NCI-H774 (cell line): ENCODE measurements at places on chromosomes 2 and 18.
A peak's percentile ranks its signal among the peaks of the same experiment; 100 is the strongest.

DNA sequence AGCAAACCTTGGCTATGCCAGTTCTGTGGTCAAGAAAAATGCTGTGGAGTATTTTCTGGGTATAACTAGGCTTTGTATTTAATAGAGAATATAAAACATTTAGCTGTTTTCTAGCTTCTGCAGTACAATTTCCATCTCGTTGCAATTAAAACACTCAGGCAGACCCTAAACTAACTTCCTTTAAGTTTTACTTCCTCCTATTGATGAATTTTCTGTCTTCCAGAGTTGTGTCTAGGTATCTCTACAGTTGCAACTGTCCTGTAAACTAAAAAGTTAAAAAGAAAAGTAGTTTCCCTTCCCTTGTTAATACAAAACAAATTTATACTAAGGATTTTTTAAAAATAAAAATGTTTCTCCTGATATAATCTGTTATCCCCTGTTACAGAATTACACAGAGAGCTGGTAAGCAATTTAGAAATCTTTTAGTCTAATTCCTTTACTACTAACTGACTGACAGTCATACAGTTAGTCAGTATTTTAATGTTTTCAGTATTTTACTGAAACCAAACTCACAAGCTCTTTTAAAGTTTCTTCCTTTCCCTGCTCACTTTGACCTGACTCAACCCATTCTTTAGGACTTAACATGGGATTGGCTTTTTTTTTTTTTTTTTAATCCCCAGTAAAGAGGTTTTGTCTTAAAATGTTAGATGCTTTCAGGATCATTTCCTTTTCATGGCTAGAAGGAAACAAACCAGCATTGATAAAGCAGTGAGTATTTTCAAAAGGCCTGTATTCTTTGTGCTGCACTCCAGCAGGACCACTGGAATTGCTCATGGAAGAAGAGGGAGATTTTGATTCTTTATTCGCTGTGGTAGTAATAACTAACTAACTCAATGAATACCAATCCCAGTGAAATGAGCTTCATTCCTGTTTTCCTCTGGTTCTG lies 22.9 kb downstream of the ITGAV start:
- DNase-seq, result no peak

- DNase-seq, result no peak
These were observed 249.9 kb downstream of the PIEZO2 start for GRCh38 chr18:10899481-10899880.

- DNase-seq, result no peak
These were observed 3.0 kb downstream of the EXOC6B start for GRCh38 chr2:72822794-72823193.

DNA sequence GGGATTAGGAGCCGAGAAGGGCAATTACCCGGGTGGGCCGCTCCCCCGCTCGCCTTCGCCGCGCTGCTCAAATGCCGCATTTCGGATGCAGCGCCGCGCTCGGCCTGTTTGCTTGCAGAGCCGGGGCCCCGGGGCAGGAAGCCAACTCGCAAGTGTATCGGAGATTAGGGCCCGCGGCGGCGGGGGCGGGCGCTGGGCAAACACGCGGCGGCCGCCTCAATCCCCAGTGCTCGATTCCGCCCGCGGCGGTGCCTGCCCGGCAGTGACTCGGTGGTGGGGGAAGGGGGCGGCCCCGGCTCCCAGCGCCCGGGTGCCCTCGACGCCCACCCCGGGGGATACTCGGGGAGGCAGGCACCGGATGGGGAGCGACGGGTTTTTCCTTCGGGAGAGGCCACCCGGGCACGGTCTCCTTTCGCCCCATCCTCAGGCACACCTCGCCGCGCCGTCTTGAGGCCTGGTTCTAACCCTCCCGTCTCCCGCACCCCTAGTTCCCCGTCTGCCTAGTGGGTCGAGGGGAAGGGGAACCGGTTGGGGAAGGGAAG lies 26.6 kb upstream of the NOTO start:
- DNase-seq, result peak; percentile 19

- DNase-seq, result no peak
These were observed 45.8 kb downstream of the LAMA3 start for GRCh38 chr18:23735021-23735464.

- DNase-seq, result no peak
These were observed 63.9 kb downstream of the ICOS start for GRCh38 chr2:204000446-204000845.

DNA sequence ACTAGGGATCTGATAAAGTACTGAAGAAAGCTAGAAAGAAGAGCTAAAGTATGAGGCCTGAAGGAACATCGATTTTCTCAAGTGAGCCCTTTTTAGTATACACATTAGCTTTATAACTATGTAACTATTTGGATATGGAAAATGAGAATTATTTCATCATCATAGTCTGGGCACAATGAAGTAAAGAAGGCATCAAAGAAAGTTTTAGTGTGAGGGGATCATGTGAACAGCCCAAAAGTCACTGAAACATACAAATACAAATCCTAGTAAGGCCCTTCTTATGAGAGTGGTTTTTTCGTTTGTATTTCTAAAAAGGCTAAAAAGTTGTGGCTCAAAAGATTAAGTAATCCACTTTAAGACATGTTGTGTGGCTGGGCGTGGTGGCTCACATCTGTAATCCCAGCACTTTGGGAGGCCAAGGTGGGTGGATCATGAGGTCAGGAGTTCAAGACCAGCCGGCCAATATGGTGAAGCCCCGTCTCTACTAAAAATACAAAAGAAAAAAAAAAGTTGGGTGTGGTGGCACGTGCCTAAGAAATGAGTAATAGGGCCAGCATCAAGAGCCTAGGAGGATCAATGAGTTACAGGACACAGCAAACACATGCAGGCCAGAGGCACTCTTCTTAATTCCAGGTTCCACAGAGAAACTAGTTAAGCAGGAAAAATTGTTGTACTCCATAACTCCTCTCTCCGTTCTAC lies 61.9 kb downstream of the PUM2 start:
- no peak for DNase-seq

DNA sequence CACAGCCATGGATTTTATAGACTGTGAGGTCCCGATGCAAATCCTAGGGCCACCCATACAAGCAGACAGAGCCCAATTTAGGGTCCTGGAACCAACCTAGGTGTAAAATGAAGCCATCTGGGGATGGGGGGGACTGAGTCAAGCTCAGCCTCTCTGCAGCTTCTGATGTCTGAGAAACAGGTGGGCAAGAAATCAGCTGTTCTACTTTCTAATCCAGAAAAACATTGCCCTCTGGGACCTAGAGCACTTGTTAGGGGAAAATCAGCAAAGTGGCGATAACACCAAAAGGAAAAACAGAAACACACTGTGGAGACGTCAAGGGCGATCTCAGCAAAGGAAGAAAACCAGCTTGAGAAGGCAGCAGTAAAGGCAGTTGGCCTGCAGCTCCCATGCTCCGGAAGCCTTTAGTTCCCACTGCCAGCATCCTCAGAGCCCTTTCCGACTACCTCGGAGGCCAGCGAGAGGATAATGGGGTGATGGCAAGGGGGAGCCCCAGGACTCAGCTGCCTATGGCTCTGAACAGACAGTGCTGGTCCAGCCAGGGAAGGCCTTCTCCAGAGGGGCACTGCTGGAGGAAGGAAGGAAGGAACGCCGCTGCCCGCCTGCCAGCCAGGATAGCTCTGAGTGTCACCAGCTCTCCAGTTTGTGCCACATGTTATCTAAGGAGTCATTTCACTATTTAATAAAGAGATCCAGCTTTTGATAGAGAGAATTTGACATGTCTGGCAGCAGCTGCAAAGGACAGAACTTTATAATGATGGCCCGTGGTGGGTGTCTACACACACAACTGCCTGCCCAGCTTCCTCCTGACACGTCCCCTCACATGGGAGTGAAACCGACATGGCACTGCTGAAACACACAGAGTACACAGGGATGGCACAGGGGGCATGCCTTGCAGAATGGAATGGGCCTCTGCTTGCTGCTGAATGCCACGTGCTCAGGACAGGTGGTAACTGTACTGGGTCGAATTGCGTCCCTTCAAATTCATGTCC lies 37.7 kb downstream of the HS1BP3 start:
- no peak for DNase-seq

- DNase-seq, result no peak
These were observed 8.3 kb downstream of the EHBP1 start for GRCh38 chr2:62713837-62714236.

- no peak for DNase-seq
These were observed 75.0 kb downstream of the CTIF start for GRCh38 chr18:48613589-48614404.

GRCh38 chr2:151972241-151973012 lies 126.4 kb downstream of the CACNB4 start:
- DNase-seq, result no peak

DNA sequence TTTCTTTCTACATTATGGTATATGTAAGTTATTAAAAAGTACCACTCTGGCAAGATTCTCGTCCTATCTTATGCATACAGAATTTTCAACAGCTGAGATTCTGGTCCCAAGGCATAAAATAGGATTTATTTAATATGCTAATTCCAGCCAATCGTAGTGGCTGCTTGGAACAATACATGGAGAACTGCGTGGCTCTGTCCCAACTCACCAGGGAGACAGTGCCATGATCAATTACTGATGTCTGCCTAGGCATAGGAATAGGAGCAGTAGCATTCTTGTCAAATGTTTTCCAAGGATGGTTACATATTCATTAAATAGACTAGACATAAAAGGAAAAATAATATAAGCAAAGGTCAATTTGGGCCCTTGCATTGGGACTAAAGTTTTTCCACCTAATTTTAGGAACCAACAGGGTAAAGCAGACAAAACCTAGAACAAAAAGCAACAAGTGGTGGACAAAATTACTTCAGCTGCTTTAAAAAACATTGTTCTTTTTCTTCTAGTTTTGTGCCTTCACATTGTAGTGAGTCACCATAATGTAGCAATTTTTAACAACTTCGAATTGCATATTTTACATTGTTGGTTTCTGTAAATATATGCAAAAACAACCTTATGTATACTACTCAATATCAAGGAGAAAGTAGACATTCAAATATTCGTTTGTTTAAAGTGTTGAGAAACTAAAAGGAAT lies 232.8 kb upstream of the ATP5MC3 start:
- no peak for DNase-seq

- DNase-seq, result no peak
These were observed 94.2 kb upstream of the STPG4 start for GRCh38 chr2:47249157-47249900.

- no peak for DNase-seq
These were observed 71.3 kb downstream of the FMNL2 start for GRCh38 chr2:152406119-152406835.

DNA sequence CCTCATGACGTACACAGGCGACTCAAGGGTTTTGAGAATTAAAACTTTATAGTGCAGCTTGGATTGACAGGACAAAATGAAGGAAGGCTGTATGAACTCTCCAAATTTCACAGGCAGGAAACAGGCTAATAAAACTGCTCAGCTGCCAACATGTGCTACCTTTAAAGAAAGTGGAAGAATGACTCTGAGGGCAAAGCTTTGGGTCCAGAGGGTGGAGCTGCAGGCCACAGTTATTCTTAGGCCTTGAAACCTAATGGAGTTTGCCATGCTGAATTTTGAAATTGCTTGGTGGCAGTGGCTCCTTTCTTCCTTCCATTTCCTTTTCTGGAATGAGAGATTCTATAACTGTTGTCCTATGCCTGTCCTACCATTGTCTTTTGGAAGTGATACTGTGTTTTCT lies 34.8 kb downstream of the HAT1 start:
- no peak for DNase-seq

DNA sequence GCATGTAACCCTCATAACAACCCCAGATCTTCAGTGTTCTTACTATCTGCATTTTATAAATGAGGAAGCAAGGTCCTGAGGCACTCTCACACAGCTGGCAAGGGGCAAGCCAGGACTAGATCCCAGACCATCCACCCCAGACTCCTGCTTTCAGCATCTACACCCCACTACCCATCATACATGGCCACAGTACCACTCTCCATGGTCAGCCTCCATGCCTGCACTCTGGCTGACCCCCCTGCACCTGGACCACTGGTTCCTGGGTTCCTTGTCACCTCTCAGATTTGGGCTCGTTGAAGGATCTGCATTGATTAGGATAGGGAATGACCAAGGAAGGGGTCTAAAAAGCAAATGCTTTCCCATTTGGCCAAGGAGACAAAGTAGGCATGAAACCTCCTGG lies 36.0 kb upstream of the TEX51 start:
- DNase-seq, result no peak

GRCh38 chr18:3081584-3081991 lies 68.6 kb upstream of the LPIN2 start:
- DNase-seq, result no peak

DNA sequence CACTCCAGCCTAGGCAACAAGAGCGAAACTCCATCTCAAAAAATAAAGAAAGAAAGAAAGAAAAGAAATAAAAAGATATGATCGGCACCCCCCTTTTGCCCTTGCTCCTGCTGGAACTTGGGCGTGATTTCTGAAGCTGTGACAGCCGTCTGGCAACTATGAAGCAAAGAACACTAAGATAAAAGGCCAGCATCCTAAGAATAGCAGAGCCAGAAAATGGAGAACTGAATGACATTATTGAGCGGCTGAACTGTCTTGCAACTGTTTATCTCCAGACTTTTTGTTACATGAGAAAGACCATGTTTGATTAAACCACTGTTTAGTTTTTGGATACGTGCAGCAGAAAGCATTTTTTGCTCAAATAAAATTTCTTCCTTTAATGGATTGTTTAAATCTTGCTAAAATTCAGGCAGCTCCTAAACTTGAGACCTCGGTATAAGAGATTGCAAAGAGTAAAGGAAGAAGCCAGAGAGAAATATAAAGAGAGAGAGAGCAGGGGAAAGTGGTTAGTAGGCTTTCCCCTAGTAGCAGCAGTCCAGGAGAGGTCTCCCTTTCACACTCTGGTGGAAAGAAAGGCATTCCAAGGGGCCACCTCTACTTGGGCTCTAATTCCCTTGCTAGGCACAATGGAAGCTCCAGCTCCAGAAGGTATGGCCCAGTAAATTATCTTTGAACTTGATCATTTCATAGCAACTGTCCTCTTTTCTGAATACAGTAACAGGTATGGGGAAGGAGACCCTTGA lies 8.2 kb upstream of the MBD2 start:
- DNase-seq, result no peak

DNA sequence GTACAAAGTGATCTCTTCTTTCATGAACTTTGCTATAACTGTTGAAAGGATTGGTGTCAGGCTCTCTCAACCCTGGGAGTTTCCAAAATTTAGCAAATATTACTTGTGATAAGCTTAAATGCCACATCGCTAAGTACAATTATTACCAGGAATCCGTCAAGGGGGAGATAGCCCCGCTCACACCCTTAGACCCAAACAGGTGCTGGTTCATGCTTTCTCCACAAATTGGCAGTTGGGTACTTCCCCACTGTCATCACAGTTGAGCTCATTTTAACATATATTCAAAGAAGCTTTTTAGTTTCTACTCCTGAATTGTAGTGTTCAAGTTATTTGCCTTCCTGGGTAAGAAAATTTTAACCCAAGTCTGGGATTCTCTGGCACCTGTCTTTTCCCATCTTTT lies 29.8 kb upstream of the EPB41L5 start:
- no peak for DNase-seq

DNA sequence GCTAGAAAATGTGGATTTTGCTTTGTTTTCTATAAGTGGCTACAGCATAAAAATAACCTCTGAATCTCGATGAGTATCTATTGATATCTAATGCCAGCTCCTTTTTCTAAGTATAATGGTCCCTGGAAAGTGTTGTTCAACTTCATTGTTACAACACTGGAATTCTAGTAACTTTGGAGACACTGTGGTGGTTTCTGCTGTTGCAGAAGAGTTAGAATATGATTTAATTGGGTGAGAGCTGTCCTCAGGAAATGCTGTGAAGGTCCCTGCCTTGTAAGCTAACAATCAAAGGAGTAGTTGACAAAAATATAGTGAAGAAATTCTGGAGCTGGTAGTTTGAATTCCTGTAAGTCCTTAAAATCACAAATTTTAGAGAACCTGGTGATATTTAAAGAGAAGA lies 62.1 kb downstream of the C18orf63 start:
- no peak for DNase-seq
